ENCODE measurements at places on chromosomes 3 and 15.
A peak's percentile ranks its signal among the peaks of the same experiment; 100 is the strongest.

- DNase-seq: peak; percentile 53
These were observed 310.8 kb downstream of the PTPRG start for GRCh38 chr3:61872077-61872706.

DNA sequence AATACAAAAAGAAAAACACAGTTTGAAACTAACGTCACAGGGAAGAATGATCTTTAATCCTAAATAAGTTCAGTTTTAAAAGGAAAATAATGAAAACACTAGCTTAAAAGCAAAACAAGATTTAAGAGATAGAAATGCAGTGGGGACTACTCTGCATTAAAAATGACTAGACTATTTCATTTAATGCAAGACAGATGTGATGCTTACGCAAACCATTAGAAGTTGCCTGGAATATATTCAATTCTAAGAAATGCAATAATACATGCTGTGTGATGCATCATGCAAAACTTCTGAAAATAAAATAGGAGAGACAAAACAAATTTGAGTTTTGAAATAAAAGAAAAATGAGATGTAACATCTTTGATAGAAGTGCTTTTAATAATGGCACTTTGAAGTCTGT, 97.6 kb upstream of the STRIT1 start:
- DNase-seq: no peak

DNA sequence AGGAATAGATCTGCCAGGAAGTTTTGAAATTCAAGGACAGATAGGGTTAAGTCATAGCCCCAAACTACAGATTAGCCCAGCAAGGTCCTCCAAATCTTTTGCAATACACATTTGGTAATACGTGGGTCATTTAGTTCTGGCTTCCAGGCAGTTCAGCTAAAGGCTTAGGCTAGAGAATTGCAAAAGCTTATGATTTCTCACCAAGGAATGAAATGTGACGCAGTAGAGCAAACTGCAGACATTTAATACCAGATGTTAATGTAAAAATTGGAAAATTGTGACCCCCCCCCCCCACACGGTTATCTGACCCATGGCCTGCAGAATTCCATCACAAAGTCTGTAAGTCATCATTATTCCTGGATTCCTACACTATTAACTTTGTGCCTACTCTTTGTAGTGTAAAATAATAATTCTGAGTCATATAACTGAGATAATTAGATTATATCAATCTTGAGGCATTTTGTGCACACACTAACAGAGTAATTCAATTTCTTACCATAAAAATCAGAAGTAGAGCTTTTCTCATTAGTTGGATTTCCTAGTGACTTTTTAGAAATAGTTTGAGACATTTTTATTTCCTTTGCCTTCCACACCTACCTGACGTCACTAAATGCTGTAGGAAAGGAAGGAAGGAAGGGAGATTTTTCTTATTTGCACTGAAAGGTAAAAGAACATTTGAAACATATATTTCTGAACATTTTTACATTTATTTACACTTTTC, 235.2 kb downstream of the DTWD1 start:
- no peak for DNase-seq

DNA sequence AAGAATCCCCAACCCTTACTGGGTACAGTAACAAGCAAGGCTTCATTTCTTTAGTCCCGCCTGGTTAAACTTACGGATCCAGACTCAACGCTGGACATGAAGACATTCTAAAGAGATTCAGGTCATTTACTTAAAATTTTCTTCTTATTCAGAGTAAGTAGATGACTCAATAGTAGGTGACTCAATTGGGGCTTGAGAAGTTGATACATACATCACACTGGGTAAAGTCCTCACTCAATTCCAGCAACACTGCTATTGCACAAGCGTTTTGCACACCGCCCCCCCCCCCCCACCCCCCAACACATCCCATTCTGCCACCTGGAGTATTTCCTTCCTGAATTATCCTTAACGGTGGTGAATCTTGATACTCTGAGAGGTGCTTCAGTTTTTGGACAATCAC, 610.0 kb downstream of the FOXP1 start:
- no peak for DNase-seq

DNA sequence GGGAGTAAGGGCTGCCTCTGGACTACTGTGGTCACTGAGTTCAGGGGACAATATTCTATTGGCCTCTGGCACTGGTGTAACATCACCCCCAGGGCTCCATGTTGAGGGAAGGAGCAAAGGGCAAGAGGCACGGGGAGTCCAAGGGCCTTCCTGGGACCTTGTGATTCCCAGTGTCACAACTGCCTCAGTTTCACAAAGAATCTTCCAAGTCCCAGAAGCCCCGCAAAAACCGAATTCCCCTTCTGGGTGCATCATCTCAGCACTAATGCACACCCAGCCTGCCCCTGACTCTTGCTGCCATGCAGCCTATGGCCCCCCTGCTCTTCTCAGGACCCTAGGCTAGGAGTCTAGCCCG, 5.5 kb downstream of the AMOTL2 start:
- no peak for DNase-seq

- no peak for DNase-seq
These were observed 27.6 kb downstream of the NIPA2 start for GRCh38 chr15:22866079-22866478.

DNA sequence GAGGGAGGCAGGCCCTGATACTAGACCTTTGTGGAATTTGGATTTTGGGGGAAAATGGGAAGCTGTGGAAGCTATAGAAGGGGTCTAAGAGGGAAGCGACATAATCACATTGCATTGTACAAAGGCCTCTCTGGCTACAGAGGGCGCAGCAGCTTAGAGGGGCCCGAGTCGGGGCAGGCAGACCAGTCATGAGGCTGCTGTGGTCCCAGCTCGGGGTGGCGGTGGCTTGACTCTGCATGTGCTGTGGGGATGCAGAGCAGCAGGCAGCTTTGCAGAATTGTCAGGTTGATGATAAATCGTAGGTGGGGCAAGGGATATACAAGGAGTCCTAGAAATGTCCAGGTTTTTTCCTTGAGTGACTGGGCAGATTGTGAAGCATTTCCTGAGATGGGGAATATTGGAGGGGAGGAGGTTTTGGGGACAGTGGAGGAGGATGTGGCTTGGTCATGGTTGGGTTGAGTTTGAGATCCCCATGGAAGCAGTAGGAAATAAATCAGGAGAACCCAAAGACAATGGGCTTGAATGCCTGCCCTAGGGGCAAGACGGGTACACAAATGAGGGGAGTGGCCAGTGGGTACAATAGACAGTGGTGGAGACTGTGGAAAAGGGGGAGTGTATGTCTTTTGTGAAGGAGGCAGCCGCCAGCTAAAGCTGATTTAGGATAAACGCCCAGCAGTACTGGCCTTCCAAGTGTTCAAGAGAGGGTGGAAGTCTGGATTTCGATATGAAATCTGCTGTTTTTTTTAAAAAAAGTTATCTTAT, 94.1 kb downstream of the HMG20A start:
- DNase-seq: no peak

GRCh38 chr15:44710236-44711095, 657 bp downstream of the PATL2 start:
- DNase-seq: no peak

- DNase-seq: no peak
These were observed 165.8 kb downstream of the ERC2 start for GRCh38 chr3:56302417-56302816.

DNA sequence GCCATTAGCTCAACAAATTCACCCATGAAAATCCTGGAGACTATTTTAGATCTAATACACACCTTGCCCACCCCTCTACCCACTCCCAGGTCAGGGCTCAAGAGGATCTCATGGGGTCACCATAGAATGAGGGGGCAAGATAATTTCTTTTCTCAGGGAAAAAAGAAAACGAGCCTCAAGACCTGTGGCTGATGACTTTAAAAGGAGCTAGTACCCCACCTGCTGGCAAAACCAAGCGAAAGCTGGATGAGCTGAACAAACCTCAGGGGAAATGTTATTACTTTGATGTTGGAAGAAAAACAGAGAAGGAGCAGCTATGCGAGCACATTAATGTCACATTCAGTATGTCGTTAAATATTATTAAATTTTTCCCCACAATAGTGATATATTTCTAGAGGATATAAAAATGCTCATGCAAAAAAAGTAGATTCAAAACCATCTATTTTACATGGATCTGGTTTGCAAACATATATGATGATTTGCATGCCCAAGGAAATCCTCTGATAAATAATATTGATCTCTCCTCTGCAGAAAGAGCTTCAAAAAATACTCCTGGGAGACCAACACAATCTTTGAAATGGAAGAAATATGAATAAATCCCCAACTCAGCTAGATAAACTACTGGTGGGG, 37.7 kb downstream of the PLD1 start:
- DNase-seq: peak; percentile 38

DNA sequence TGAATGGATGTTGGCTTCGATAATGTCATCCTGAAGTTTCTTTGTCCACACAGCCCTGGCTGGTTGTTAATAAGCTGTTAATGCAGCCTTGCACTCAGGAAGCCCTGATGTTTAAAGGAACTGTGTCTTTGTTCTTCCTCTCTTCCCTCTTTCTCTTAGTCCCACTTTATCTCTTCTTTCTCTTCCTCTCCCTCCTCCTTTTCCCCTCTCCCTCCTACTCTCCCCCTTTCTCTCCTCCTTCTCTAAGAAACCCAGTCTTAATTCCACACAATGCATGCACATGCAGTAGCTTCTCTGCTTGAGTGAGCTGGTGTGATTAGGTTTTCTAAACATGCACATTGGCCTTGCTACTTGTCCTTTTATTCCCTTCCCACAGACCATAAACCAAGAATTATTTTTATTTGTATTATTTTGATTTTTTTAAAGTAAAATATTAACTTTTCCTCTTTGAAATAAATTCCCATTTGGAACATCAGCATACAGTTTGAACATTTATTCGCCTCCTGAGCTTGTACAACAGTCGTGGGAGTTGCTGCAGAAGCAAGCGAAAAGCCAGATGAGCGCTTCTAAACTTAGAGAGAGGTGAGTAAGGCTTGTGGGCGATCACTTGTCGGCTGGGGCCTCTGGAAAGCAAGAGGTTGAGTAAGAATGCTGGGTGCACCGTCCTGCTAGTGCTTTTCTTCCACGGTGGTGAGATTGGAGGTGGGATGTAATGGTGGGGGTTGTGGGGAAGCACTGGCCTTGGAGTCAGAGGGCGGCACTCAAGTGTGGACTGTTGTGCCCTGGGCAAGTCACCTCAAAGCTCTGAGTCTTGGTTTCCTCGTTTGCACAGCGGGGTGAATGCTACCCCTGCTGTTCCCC, 7.2 kb downstream of the GHRL start:
- no peak for DNase-seq

DNA sequence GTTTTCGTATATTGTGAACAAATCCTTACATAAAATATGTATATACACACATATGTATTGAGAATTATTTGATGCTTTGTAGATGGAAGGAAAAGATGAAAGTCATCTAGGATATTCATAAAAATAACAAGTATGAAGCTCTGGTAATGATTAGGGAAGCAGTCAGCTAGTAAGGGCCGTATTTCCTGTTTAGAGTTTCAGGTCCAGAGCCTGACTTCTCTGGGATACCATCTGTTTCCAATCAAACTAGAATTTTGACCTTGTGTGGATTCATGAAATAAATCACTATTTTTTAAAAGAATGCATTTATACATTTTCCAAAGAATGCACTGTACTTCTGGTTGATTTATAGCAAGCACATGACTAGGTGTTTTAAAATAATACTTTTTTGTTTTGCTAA, 156.1 kb upstream of the CGNL1 start:
- DNase-seq: no peak

- DNase-seq: no peak
These were observed 31.5 kb upstream of the TAFA4 start for GRCh38 chr3:68963891-68964290.

- DNase-seq: no peak
These were observed 55.4 kb downstream of the KLF13 start for GRCh38 chr15:31381801-31382712.

DNA sequence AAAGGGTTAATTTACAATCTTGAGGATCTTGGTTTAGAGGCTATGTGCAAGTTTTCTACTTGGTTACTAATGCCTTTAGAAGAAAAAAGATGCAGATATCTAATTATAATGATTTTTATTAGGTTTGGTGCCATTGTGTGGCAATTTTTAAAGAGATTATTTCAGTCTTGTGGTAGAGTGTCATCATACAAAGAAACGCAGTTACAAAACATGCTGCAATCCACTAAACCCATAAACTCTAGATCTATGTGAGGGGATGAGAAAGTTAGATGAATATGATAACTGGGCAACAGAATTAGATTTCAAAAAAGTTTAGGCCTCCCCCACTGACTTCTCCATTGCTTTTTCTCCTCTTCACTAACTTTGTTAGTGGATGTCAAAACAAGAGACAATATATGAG, 106.0 kb downstream of the ARPP21 start:
- no peak for DNase-seq

DNA sequence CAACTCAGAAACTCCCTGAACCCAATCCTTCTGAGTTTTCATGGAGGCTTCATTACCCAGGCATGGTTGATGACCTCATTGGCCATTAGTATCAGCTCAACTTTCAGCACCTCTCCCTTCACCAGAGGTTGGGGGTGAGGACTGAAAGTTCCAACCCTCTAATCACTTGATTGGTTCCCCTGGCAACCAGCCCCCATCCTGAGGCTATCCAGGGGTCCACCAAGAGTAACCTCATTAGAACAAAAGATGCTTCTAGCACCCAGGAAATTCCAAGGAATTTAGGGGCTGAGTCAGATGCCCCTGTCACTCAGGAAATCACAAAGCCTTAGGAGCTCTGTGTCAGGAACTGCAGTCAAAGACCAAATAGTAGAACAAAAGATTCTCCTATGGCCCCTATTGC, 43.8 kb downstream of the ADAMTSL3 start:
- no peak for DNase-seq

GRCh38 chr3:185632996-185633395, 46.9 kb downstream of the SENP2 start:
- no peak for DNase-seq

- DNase-seq: no peak
These were observed 5.0 kb downstream of the ELL3 start for GRCh38 chr15:43771816-43772215.

GRCh38 chr15:33852094-33852493, 116.2 kb upstream of the CHRM5 start:
- DNase-seq: no peak

DNA sequence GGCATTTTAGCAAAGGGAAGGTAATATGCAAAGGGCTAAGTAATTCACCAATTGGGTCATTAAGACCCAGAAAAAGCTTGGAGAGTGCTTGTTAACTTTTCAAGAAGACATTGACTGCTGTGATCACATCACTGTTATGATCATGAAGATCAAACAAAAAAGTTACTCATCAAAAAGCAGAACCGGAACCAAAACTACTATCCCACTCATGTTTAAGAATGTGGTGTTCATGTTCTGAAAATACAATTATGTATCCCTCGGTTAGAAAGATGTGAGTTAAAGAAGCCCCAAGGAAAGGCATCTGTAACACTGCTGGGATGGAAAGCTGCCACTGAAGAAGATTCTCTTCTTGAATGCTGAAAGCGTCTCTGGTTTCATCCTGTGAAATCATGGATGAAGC, 32.6 kb downstream of the BBX start:
- no peak for DNase-seq

DNA sequence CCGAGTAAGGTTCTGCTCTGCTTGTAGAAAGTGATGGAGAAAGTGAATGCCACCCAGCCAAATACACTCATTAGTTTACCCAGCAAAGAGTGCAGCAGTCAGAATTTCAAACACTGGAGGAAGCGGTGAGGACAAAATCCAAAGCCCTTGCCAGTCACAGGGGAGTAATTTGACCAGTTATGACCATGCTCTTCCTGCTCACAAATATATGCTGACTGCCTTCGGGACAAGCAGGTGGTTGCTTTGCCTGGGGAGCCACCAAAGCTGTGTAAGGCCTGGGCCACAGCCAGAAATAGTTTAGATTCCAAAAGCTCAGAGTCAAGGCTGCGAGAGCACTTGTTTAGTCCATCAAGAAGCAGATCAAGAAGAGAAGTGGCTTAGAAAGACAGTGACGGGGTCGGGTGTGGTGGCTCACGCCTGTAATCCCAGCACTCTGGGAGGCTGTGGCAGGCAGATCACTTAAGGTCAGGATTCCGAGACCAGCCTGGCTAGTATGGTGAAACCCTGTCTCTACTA, 51.0 kb upstream of the ATP13A3 start:
- peak; percentile 78 for DNase-seq
